ENCODE measurements at places on chromosomes 3 and 15.

- H3K4me3 ChIP-seq, result no peak overlapping the region
- H3K27ac ChIP-seq, result no peak overlapping the region
- no peaks in the 10 kb centered on the region for H3K36me3 ChIP-seq
- DNase-seq, result no peak
- H3K4me1 ChIP-seq, result peaks cover 8% of the 10 kb centered on the region
Observed at GRCh38 chr3:9947025-9947995, 4.9 kb downstream of the PRRT3 start.

GRCh38 chr3:24541935-24542334 is 47.3 kb upstream of the THRB start:
- no peak overlapping the region for H3K27ac ChIP-seq
- no peaks in the 10 kb centered on the region for H3K36me3 ChIP-seq
- no peaks in the 10 kb centered on the region for H3K27me3 ChIP-seq
- DNase-seq, result no peak
- H3K4me1 ChIP-seq, result no peaks in the 10 kb centered on the region

GRCh38 chr3:168272343-168272985 is 176.7 kb upstream of the GOLIM4 start:
- peaks cover 5% of the 10 kb centered on the region for H3K27me3 ChIP-seq

DNA sequence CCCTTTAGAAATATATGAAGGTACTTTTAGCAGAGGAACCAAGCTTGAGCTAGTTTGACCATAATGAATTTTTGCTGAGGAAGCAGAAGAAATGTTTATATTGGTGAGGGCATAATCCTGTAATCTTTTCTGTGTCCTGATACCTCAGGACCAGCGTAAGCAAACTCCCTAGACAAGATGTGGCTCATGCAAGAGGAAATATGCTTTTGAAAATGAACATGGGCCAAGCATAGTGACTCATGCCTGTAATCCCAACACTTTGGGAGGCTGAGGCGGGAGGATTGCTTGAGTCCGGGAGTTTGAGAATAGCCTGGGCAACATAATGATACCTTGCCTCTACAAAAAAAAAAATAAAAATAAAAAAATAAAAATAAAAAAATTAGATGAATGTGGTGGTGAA is 78.5 kb downstream of the PPARG start:
- DNase-seq, result no peak
- H3K4me1 ChIP-seq, result peaks cover 10% of the 10 kb centered on the region
- H3K27ac ChIP-seq, result no peak overlapping the region

- no peak overlapping the region for H3K27ac ChIP-seq
- peaks cover 5% of the 10 kb centered on the region for H3K27me3 ChIP-seq
- H3K4me1 ChIP-seq, result no peaks in the 10 kb centered on the region
- no peaks in the 10 kb centered on the region for H3K36me3 ChIP-seq
Observed at GRCh38 chr3:134934933-134935332, 139.9 kb downstream of the EPHB1 start.

- no peak overlapping the region for H3K4me3 ChIP-seq
- H3K36me3 ChIP-seq, result no peaks in the 10 kb centered on the region
- DNase-seq, result no peak
- H3K27ac ChIP-seq, result no peak overlapping the region
- H3K27me3 ChIP-seq, result peaks cover 20% of the 10 kb centered on the region
- H3K4me1 ChIP-seq, result peaks cover 16% of the 10 kb centered on the region
Observed at GRCh38 chr3:46665763-46666452, 27.6 kb downstream of the ALS2CL start.

DNA sequence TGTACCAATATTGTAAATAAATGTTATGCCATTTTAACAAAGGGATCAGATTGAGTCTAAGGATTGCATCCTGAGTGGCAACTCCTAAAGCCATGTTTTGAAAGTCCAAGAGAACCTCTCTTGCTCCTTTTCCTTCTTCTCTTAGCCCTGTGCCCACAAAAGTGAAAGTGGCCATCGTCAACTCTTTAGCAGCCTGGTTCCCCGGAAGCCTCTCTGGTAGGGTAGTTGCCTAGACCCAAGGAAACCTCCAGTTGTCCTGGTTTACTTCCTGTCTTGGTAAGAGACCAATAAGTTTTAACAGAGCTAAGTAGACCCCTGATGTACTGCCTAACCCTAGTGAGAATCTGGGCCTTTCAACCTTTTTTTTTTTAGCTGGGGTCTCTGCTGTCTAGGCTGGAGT is 10.2 kb upstream of the ITPKA start:
- H3K27me3 ChIP-seq, result no peaks in the 10 kb centered on the region
- H3K27ac ChIP-seq, result peak overlapping the region; percentile 87
- DNase-seq, result no peak
- peaks cover 24% of the 10 kb centered on the region for H3K4me1 ChIP-seq
- H3K36me3 ChIP-seq, result peaks cover 4% of the 10 kb centered on the region

DNA sequence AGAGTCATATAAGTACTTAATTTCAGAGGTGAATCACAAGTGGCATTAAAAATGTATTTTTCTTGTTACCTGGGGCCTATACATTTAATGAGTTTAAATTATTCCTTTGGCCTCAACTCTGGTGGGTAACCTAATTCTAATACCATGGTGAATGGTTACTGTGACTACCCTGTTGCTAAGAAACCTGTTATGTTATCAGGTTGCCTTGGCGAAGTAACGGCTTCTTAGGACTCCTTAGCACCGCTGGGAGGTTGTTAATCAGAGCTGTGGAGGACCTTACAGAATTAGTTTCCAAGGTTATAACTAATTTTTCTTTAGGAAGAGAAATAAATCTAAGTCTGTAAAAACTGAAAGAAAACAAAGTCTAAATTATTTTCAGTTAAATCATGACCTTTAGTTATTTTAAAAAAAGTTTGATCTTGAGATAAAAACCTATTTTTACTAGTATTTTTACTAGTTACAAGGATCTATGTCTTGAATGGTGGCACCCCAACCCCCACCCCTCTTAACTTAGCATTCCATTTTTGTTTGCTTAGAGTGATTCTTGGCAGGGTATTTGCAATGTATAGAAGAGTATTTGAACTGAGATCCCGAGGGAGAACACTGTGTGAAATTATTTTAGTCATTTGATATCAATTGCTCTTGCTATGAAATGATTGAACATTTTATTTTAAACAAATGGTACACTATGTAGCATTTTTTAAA is 155.5 kb downstream of the FNDC3B start:
- no peak for DNase-seq
- H3K36me3 ChIP-seq, result no peaks in the 10 kb centered on the region
- H3K4me1 ChIP-seq, result peaks cover 6% of the 10 kb centered on the region
- H3K27me3 ChIP-seq, result no peaks in the 10 kb centered on the region
- no peak overlapping the region for H3K4me3 ChIP-seq

GRCh38 chr15:63715818-63716217 is 117.9 kb downstream of the HERC1 start:
- H3K4me3 ChIP-seq, result no peak overlapping the region
- peaks cover 18% of the 10 kb centered on the region for H3K4me1 ChIP-seq
- H3K27ac ChIP-seq, result peak overlapping the region; percentile 84

DNA sequence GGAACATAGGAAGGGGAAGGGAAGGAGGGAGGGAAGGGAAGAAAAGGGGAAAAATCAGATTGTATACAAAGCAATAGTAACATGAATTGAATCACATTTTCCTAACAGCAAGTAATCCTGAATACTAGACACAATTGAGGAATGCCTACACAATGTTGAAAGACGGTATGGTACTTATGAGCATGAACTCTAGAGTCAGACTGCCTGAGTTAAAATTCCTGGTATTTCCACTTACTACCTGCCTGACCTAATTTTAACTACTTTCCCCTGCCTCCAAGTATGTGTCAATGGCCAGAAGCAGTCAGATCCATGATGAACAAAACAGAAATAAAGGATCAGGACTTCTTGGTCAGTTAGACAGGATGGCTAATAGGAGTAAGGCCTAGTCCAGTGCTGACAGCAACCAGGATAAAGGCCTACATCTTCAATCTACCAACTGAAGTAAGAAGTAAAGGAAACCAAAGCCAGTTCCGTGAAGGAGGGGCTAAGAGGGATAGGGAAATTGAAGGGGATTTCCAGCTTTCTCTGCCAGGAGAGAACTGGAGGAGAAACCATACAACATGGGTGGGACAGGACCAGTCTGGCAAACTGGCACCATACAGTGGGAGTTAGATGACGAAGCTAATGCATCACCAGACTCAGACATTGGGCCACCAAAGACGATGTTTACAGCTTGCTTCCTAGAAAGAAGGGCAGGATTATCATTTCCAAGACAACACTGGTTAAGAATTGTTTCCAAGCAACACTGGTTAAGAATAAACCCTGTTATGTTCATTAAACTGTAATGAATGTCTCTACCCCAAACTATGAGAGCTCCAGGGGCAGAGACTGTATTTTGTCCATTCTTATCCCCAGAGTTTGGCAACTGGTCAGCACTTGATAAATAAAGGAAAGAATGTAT is 151.6 kb upstream of the UBE2E2 start:
- no peaks in the 10 kb centered on the region for H3K4me1 ChIP-seq
- no peak overlapping the region for H3K27ac ChIP-seq
- H3K36me3 ChIP-seq, result no peaks in the 10 kb centered on the region
- H3K4me3 ChIP-seq, result no peak overlapping the region

GRCh38 chr3:131705558-131706051 is 202.8 kb upstream of the MRPL3 start:
- peaks cover 14% of the 10 kb centered on the region for H3K27me3 ChIP-seq
- DNase-seq, result no peak
- no peak overlapping the region for H3K27ac ChIP-seq
- H3K4me1 ChIP-seq, result no peaks in the 10 kb centered on the region
- no peak overlapping the region for H3K4me3 ChIP-seq
- H3K36me3 ChIP-seq, result no peaks in the 10 kb centered on the region

DNA sequence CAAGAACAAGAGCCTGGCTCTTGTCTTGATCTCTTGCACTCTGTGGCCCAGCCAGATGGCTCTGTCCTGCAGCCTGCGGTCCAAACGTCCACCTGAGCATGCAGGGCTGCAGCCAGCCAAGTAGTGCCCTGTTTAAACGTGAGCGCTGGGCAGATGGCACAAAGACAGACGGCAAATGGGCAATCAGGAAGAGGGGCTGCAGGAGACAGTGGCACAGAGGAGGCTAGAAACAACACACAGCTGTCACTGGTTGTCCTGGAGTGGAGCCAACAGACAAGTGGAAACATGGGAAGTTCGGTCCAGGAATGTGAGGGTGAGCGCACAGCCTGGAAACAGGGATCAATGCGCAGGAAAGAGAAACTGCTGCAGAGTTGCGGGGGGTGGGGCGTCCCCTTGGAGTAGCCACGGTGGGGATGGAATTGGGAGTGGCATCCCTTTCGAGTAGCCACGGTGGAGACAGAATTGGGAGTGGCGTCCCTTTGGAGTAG is 10.7 kb upstream of the ZXDC start:
- H3K27ac ChIP-seq, result peak overlapping the region; percentile 51
- peaks cover 2% of the 10 kb centered on the region for H3K36me3 ChIP-seq
- H3K4me1 ChIP-seq, result peaks cover 8% of the 10 kb centered on the region
- H3K4me3 ChIP-seq, result no peak overlapping the region

GRCh38 chr15:70165716-70166284 is 68.1 kb upstream of the TLE3 start:
- no peak overlapping the region for H3K27ac ChIP-seq
- H3K27me3 ChIP-seq, result peaks cover 2% of the 10 kb centered on the region
- H3K36me3 ChIP-seq, result no peaks in the 10 kb centered on the region
- no peak overlapping the region for H3K4me3 ChIP-seq
- no peak for DNase-seq

DNA sequence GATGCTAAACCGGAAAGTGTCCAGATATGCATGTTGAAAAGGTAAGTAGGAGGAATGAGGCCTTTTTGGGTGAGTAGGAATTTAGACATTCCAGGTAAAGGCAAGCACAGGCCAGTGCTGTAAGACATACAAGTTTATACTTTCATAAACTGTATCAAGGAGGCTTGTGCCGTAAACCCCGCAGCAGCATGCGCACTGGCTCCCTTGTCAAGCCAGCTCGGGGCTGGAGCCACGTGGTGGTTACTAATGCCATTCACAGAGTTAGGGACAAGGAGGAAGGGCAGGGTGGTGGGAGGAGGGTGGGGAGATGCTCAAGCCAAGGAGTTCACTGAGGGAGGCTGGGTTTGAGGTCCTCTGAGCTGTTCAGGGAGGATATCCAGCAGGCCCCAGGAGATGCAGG is 35.8 kb downstream of the PLD1 start:
- no peaks in the 10 kb centered on the region for H3K36me3 ChIP-seq
- H3K27ac ChIP-seq, result peak overlapping the region; percentile 27
- no peaks in the 10 kb centered on the region for H3K27me3 ChIP-seq
- H3K4me1 ChIP-seq, result peaks cover 18% of the 10 kb centered on the region
- no peak for DNase-seq
- peak overlapping the region; percentile 25 for H3K4me3 ChIP-seq

DNA sequence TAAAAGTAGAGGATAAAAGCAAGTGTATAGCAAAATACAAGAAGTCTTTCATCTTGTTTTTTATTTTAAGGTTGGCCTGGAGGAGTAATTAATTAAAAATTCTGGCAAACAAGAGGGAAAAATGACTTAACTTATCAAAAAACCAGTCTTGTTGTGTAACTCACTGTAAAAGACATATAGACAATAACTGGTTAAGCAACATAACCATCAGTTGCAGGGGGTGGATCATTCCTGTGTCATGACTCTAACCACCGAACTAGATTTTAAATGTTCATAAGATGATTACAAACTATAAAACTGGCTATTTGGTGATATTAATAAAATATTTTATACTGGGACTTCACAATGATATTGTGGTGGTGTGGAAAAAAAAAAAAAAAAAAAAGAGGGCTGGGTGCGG is 130.6 kb downstream of the STAG1 start:
- peaks cover 5% of the 10 kb centered on the region for H3K36me3 ChIP-seq
- H3K4me3 ChIP-seq, result no peak overlapping the region
- no peak overlapping the region for H3K27ac ChIP-seq
- H3K4me1 ChIP-seq, result peaks cover 23% of the 10 kb centered on the region
- no peaks in the 10 kb centered on the region for H3K27me3 ChIP-seq

DNA sequence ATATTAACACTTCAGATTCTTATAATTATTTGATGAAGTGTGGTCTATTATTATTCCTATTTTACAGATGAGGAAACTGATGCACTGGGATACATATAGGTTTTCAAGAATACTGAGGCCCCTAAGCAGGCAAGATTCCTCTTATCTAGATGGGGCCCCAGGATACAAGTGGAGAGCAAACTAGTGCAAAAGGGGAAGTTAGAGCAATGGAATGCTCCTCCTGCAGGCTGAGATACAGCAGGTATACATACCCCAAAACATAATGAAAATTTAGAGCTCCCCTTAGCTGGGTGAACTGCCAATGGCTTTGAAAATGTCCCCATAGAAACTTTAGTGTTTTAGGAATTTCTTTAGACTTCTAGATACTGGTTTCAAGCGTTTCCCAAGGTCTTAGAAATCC is 247.1 kb downstream of the CHST2 start:
- H3K4me1 ChIP-seq, result peaks cover 10% of the 10 kb centered on the region
- H3K36me3 ChIP-seq, result peaks cover 6% of the 10 kb centered on the region
- H3K27ac ChIP-seq, result no peak overlapping the region
- no peak overlapping the region for H3K4me3 ChIP-seq
